Stimulated activated CD4-positive, alpha-beta T cell treated with anti-CD3 and anti-CD28 coated beads, TNF-alpha, amount 100 ng/mL, for 48 hours (primary cell): ENCODE measurements at places on chromosomes 12 and 14.
A peak's percentile ranks its signal among the peaks of the same experiment; 100 is the strongest.

- DNase-seq = no peak
Measured at GRCh38 chr12:46874642-46875041, 48.8 kb upstream of the SLC38A4 start.

DNA sequence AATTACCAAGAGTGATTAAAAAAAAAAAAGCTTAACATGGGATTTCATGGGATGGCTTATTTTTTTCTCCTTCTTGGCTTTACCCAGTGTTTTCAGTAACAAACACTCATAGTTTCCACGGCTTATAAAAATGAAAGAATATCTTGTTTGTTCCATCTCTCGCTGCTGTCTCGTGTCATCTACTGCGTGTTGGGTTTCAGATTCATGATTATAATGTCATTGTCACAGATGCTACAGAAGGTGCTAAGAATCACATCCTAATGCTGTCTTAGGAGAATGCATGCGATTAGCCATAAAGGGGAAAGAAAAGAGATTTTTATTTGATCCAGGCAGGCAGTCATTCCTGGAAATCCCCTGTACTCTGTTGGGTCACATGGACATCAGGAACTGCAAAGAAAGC is 1267.6 kb upstream of the TMEM132C start:
- no peak for DNase-seq

GRCh38 chr12:116520801-116521471 is 38.2 kb upstream of the MAP1LC3B2 start:
- no peak for DNase-seq

DNA sequence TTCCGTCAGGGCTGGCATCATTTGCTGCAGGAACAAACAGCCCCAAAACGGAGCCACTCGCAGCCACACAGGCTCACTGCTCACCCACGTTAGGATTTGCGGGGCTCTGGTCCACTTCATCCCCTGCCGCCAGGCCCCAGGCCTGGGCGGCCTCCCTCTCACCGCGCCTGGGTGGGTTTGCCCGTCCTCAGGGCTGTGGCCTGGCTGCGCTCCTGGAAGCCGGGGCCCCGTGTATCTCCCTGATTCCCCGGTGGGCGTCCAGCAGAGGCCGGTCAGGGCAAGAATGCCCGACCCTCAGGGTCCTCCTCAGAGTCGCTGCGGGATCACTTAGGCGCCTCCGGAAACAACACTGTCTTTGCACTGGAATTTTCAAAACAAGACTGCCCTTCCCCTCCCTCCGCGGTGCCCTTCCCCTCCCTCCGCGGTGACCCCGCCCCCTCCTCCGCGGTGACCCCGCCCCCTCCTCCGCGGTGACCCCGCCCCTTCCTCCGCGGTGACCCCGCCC is 15.7 kb upstream of the FBRSL1 start:
- DNase-seq = no peak

- peak; percentile 80 for DNase-seq
Measured at GRCh38 chr14:99266181-99267178, 5.5 kb downstream of the BCL11B start.

- DNase-seq = no peak
Measured at GRCh38 chr14:68689511-68689910, 103.4 kb downstream of the ZFP36L1 start.

DNA sequence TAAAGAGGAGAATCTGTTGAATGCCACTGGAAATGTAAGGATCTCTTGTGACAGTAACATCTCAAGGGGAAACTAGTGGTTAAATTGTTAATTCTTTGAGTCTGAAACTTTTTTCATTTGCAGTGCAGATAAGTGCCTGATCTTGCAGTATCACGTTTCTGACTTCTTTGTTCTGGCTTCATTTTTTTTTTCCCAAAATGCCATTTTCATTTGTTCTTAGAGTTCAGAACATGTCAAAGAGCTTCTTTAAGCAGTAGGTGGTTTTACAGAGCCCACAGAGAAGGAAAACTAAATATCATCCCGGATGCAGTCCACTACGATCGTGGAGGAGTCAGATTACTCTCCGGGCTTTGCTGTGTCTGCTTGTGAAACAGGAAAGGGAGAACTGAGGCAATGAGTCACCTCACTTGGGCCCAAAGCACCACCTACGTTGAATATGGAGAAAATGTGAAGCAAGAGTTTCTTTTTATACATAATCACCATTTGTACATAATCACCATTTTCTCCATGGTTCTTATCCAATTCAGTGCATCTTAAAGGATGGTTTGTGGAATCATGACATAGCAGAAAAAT is 43.9 kb downstream of the HMGA2 start:
- no peak for DNase-seq

DNA sequence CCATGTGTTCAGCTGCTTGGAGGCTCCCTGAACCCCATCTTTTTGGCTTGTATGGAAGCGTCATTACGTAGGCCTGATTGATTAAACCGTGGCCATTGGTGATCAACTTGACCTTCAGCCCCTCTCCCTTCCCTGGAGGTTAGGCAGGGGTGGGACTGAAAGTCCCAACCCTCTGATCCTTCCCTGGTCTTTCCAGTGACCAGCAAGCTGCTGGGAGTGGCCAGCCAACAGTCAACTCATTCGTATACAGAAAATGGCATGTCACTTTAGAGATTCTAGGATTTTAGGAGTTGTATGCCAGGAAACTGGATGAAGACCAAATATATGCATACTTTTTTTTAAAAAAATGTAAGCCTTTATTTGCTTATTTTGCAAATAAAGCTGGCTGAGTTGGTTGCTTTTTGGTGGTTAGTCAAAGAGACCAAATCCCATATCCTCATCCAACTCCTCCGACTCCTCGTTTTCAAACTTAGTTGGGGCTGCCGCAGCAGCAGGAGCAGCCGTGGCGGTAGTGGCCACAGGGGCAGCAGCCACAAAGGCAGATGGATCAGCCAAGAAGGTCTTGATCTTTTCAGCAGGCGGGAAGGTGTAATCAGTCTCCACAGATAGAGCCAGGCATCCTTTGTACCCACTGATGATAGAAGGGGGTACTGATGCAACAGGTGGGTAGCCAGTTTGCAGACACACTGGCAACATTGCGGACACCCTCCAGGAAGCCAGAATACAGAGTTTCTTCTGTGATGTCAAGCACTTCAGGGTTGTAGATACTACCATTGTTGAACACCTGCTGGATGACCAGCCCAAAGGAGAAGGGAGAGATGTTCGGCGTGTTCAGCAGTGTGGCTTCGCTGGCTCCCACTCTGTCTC is 16.6 kb downstream of the NFKBIA start:
- no peak for DNase-seq

DNA sequence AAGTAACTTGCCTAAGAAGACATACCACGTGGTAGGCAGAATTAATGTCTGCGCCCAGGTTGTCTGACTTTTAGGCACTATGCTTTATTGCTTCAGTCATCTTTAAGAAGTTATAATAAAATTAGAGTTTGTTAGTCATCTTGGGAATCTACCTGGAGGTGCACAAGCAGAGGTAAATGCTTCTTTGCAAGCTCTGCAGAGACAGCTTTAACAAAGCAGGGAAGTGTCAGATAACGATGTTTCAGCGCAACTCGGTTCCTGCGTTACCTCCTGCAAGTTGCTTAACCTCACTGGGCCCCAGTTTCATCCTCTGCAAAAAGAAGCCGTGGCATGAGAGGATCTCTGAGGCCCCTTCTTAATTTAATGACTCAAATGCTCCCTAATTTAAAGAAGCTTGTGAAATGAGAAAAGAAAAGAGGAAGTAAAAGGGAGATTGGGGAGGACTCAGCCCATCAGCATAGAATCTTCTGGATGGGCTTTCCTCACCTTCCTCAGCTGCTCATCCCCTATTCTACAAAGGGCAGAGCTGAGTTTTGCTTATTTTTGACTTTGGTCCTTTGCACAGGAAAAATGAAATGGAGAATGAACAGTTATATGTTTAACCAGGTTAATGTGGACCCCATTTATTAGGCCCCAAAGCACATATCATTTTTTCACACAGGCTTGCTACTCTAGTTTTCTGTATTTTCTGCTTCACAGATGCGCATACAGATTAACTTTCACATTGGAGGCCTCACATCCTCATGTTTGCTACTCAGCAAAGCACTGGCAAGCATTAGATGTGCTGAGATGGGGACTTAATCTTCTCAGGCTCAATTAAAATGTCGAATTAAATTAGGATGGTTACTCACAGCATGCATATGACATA is 5.1 kb downstream of the ARHGDIB start:
- no peak for DNase-seq

DNA sequence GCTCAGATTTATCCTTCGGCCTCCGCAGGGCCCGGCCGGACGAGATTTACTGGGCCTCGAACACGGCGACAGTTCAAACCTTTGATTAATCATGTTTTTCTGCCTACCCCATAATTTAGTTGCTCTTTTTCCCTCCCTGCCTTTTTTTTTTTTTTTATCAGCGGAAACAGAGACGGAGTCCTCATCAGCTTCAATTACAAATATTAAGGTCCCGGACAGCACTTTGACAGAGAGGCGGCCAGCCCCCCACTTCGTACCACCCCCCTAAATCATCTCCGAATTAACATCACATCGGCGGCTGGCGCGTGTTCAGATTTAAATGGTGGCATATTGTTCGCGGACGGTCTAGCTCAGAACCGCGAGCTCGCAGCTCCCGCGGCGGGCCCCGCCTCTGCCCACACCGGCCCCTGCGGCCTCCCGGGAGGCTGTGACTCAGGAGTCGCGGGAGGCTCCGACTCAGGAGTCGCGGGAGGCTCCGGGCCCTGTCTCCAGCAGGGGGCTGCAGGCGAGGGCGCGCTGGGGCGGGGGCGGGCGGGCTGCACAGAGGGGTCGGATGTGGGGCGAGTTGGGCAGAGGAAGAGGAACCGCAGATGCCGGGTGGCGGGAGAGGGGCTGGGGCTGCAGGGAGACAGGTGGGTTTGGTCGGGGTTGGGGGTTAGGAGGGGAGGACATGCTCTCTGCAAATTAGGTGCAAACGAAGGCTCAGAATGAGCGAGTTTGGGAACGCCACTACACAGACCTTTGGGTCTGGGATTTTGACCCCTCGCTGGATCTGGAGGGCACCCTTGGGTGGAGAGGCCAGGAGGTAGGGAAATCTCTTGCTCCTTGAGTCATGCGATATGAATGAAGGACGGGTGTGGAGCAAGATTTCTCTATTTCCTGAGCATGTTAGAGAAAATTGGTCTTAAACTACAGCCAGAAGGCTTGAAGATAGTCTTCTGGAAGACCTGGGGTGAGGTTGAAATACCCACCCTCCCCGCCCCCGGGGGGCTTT is 19.6 kb upstream of the ATP5MC2 start:
- no peak for DNase-seq

GRCh38 chr14:22887260-22887989 is 4.4 kb downstream of the REM2 start:
- no peak for DNase-seq

DNA sequence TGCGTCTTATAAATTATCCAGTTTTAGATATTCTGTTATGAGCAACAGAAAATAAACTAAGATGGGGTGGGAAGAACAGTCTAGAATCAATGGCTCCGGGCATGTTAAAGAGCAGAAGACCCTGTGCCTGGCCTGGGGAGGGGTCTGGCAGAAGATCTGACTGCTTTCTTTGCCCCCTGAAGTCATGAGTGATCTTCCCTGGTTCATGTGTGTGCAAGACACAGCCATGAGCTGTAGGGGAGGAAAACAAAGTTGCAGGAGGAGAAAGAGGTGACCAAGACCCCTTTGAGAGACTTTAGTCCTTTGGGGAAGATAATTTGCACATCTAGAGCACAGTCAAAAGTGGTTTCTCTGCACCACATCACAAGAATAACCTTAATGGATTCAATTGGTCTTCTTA is 4.8 kb downstream of the LACRT start:
- DNase-seq = no peak

DNA sequence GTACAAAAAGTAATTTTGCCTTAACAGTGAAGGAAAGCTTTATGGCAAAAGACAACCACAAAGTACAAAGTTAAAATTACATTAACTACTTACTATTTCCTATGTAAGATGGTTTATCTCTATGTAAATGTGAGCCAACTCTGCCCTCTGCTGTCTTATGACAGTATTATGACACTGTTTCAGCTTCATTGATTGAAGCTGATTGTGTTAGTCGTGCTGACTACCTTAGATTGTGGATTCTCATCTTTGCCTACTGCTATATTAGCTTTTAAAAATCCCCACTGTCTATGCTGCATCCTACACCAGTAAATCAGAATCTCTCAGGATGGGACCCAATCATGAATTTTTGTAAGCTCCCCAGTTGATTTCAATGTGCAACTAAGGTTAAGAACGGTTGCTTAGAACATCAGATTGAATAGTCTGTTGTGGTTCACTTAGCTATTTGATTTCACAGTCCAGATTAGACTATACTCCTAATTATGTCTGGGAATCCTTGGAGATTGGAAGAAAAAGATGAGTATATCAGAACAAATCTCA is 12.2 kb upstream of the SPTB start:
- DNase-seq = peak; percentile 10

- DNase-seq = no peak
Measured at GRCh38 chr14:44477953-44478352, 29.1 kb downstream of the FSCB start.

- no peak for DNase-seq
Measured at GRCh38 chr12:18811273-18811672, 73.4 kb downstream of the CAPZA3 start.

DNA sequence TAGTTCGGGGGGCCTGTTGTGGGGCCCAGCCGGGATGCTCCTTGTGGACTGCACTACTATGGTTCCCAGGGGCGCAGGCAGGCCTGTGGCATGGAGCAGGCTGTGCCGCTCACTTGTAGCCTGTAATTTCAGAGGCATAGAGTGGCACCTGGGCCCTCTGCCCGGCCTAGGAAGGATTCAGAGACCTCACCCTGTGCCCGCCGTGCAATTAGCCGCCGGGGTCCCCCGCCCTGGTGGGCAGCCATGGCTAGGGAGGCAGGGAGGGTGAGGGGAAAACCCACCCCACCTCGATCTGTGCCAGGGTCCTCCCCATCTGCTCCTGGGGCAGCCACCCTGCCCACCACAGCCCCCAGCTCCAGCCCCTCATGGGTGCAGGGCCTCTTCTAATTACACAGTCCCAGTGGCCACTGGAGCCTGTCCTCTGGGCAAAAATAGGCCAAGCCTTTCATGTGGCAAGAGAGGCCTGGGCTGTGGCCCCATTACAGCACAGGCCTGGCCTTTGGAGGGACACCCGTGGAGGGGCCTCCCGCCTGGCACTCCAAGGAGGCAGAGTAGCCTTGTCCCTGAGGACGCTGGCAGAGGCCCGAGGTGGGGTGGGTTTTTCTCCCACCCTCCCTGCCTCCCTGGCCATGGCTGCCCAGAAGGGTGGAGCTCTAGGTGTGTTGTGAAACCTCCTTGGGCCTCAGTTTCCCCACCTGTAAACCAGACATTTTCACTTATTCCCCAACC is 5.3 kb upstream of the TMEM119 start:
- no peak for DNase-seq
